ENCODE measurements at places on chromosomes 16 and 17.
A peak's percentile ranks its signal among the peaks of the same experiment; 100 is the strongest.

GRCh38 chr16:86697715-86698114 lies 119.4 kb downstream of the FOXL1 start:
- DNase-seq, result no peak

DNA sequence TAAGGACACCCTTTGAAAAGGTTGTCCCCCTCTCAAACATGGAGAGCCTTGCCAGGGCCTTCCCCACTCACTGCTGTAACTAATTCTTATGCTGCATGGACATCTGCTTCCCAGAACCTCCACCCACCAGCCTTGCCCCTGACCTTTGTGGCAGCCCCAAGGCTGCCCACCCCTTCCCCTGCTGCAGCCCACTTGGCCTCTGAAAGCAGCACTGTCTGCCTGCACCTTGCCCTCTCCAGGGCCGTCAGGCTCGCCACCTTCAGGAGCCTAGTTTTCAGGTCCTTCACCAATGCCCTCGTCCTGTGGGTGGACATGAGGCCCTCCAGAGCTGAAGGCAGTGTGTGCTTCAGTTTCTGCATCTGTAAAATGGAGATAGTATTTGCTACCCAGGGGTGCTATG lies 2.7 kb upstream of the CORO1A start:
- DNase-seq, result no peak

- DNase-seq, result no peak
These were observed 5.0 kb downstream of the ZNF689 start for GRCh38 chr16:30605158-30605557.

GRCh38 chr16:1818873-1819525 lies 7.6 kb downstream of the HAGH start:
- DNase-seq, result no peak

GRCh38 chr16:73037331-73037745 lies 10.6 kb downstream of the ZFHX3 start:
- DNase-seq, result peak; percentile 63

GRCh38 chr16:86823888-86824671 lies 245.7 kb downstream of the FOXL1 start:
- DNase-seq, result no peak

DNA sequence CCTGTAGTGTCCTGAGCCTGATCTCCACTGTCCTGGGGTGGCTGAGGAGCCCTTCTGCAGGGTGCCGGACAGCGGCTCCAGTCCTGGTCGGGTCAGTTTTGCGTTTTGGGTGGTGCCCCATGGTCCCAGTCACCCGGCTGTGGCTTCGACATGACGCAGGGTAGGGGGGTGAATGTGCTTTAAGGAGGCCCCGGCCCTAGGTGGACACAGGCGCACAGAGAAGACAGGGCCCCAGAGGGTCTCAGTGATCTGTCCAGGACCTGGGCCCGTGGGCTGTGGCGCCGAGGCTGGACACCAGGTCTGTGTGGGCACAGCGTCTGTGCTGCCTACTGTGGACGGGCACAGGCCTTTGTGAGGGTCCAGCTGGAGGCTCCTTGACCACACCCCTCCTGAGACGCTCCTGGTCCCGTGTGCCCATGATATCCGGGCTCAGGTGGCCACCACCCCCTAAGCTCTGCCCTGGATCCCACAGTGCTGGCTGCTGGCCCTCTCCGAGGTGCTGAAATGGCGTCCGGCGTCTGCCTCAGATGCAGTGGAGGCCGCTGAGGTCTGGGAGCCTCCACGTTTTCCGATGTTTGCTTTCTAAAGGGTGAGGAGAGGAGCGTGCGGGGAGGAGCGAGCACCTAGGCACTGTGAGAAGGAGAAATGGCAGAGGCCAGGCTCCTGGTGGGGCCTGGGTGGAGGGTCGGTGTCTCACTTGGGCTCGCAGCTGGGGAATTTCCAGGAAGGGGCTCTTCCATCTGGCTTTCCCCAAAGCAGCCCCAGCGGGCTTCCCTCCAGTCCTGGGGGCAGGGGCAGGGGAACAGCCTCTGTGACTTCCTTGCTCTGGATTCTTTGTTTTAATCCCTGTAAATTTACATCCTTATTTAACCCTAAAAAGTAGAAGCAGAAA lies 56.1 kb upstream of the ACSF3 start:
- DNase-seq, result peak; percentile 28

Measured in heart left ventricle (tissue), 16 donors.